ENCODE measurements at places on chromosomes 3 and 15. TPM values are rescaled to one million over a fixed set of nuclear protein-coding genes. Genes with fewer than 3 reads are reported as not detected.
A peak's percentile ranks its signal among the peaks of the same experiment; 100 is the strongest.

GRCh38 chr3:98730338-98730737 lies 32.8 kb upstream of the ST3GAL6 start:
- no peak for DNase-seq

DNA sequence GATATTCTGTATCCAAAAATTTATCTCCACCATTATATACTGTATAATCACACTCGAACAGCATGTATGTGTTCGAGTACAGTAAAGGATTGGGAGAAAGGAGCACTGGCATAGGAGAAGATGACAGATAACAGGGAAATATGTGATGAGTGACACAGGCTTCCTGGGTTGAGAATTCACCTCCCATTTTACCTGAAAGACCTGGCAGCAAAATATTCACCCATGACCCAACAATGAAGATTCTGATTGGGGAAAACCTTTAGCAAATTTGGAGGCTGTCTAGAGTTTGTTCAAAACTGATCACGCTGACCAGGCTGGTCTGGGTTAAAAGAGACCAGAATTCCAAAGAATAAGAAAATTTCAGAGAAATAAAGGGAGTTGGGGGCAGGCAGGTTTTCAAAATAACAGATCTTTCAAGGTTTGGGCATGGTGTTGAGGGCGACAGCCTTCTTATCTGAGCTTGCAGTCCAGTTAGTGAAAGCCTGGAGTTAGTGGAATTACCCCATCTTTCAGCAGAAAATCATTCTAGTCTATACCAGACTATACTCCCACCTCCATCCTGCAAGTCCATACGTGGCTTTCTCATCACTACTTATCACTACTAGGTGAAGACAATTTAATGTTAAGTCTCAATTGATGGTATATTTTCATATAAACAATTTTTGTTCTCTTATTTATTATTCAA lies 42.8 kb upstream of the RSL24D1 start:
- DNase-seq, result no peak

DNA sequence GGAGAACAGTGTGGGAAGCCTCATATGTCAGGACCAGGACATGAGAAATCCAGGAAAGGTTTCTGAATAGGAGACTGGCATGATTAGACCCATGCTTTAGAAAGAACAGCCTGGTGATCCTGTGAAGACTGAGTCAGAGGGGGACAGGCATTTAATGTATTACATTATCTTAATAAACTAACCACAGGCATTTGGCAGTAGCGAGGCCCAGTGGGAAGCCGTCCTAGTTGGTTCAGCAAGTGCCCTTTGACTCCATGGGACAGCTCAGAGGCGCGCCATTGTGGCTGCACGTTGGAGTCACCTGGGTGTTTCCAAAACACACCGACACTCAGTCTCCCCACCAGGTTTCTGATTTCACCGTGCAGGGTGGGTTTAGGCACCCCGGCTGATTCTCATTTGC lies 90.5 kb upstream of the DGKG start:
- no peak for DNase-seq

DNA sequence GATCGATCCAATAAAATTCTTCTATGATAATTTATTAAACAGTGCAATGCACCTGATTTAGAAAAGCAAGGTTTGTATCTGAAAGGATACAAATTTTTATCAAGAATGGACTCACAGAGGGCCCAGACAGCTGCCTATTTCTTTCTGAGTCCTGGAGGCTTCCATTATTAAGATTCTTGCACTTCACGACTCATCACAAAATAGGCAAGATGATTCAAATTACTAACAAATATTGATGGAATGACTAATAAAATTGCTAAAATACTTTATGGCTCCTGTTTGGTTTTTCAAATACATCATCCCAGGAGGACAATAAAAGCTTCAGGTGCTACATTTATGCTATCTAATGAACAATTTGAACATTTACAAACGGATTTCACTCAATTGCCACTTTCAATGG lies 483.0 kb upstream of the AGTR1 start:
- DNase-seq, result no peak

- no peak for DNase-seq
These were observed 75.8 kb upstream of the SYN2 start for GRCh38 chr3:11928381-11928780.

DNA sequence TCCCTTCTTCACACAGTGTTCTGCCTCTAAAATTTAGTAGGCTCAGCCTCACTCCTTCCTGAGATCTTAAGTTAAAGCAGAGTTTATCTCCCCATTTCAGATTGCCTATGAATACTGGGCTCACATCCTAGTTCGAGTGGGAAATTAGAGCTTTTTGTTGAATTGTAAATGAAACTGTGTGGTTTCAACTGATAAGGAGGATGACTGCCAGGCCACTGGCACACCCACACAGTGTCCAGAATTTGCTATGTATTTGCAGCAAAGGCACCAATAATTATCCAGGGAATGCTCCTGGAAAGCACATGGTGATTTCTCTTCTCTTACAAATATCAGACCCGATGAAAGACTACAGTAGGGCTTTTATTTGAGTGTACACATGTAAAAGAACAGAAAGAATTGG lies 308.1 kb upstream of the COL8A1 start:
- no peak for DNase-seq

- peak; percentile 37 for DNase-seq
These were observed 51.8 kb upstream of the DGKG start for GRCh38 chr3:186413615-186414415.

- peak; percentile 50 for DNase-seq
These were observed 5.7 kb downstream of the NTRK3 start for GRCh38 chr15:88250826-88251225.

- DNase-seq, result no peak
These were observed 58.6 kb downstream of the MB21D2 start for GRCh38 chr3:192858849-192859585.

DNA sequence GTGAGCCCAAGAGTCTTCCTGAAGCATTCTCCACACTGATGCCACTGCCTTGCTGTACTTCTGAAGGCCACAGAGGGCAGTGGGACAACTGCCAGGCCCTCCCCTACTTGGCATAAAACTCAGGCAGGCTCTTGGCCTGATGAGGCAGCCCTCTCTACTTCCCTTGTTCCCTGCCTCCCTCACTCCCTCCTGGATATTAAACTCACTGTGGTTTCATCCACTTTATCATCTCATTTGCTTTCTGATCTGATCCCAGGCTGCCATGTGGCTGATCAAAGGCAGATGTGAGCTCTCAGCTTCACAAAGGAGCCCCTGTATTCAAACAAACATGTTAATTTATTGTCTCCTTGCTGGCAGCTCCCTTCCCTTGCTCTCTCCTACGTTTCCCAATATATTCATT lies 533.5 kb downstream of the IGSF11 start:
- peak; percentile 51 for DNase-seq

DNA sequence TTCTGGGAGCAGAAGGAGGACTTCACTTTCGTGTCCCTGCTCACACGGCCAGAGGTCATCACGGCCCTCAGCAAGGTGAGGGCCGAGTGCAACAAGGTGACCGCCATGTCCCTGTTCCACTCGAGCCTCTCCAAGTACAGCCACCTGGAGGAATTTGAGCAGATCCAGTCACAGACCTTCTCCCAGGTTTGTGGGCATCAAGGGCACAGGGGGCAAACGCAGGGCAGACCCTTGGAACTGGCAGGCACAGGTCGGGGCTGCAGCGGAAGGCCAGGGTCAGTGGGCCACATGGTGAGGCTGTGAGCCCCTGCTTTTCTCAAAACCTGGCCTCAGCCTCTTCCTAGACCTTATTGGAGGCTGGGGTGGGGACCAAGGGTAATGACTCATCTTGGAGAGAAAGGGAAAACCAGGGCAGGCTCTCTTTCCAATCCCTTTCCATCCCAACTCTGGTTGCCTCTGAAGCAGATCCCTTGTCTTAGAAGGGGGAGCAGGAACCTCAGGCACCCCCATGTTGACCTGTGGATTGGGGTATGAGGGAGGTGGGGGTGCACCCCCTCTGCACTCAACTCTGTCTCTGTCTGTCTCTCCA lies 29.5 kb downstream of the DNAH1 start:
- DNase-seq, result no peak

- DNase-seq, result no peak
These were observed 26.2 kb upstream of the COMMD4 start for GRCh38 chr15:75309711-75310110.

DNA sequence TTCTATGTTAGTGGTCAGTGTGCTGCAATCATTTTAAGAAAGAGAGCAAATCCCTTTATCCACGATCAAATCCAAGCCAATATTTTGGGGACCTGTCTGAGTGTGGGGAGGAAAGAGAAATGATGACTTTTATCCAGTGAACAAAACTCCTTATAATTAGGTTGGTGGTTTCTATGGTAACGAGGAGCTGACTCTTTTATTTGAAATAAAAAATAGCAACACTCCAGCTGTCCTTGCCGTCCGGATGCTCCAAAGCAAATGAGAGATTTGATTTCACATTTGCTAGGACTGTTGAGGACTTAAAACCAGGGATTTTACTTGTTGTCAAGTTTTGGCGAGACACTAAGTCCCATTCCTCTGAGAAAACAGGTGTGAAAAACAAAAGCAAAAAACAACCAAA lies 154.0 kb upstream of the PRICKLE2 start:
- DNase-seq, result peak; percentile 62

DNA sequence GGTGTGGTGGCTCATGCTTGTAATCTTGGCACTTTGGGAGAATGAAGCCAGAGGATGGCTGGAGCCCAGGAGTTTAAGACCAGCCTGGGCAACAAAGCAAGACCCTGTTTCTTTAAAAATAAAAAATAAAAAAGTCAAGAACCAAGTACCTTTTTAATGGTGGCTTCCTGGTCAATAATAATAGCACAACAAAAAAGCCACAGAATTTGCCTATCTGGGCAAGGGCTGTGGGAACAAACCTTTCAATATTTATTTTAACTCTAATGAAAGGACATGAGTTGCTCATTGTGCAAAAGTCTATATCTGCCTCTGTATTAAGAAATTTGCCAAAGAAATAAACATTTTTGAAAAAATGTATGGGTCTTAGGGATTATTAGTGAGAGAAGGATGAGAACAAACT lies 2.1 kb downstream of the ZNF609 start:
- no peak for DNase-seq

DNA sequence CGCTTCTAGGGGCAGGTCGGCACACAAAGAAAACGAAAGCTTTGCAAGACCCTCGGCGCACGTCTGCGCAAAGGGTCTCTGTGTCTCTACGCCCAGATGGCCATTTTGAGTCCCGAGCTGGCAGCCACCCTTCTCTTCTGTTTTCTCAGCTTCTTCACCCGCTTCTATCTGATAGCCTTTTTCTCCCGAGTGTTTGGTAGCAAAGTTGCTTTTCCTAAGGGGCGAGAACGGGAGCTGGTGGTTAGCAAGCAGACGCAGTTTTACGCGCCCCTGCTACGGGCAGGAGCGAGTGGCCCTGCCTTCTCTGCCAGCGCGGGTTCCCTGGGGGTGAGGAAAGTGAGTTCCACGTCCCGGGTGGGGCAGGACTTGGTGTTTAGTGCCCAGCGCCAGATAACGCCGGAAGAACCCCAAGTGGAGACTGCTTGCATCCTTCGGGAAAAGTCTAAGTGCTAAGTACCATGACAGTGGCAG lies 2.9 kb upstream of the MKRN2 start:
- peak; percentile 70 for DNase-seq

- DNase-seq, result no peak
These were observed 283.1 kb upstream of the NR2F2 start for GRCh38 chr15:96047255-96047931.

- DNase-seq, result no peak
These were observed 136.0 kb downstream of the ATP10A start for GRCh38 chr15:25727116-25727515.

DNA sequence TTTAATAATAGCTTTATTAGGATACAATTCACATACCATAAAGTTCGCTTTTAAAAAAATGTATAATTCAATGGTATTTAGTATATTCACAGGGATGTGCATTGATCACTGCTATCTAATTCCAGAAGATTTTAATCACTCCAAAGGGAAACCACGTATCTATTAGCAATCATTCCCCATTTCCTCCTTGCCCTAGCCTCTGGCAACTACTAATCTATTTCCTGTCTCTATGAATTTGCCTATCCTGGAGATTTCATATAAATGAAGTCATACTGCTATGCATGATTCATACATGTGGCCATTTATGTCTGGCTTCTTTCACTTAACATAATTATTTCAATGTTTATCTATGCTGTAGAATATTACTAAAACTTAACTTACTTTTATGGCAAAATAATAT lies 32.0 kb upstream of the CASR start:
- no peak for DNase-seq

DNA sequence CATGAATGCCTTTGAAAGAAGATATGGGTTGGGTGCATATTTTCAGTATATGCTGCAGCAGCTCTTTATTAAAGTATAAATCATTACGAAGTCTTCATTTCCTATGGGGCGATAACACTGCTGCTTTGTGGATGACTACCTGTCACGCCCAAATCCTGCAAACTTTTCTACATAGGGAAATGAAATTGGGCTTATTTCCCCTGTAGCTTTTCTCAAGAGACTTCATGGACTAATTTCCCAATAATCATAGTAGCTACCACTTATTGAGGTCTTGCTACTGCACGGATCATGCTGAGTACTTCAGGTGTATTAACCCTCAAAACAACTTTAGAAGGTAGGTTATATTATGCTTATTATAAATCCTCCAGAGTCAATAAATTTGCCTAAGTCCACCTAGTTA lies 8.0 kb downstream of the TGFBR2 start:
- DNase-seq, result no peak

- no peak for DNase-seq
These were observed 8.6 kb downstream of the IRAK2 start for GRCh38 chr3:10173095-10173925.

The C3orf20 gene
- 0.16 TPM for total RNA-seq

The PRR20G gene
- not detected for total RNA-seq

The MAGI1 gene
- total RNA-seq, result 42.8 TPM

The CCR2 gene
- 8.1 TPM for total RNA-seq

The TGM4 gene
- not detected for total RNA-seq

The CTXN2 gene
- total RNA-seq, result 0.06 TPM
